ENCODE measurements at places on chromosomes 12 and 14.

- no peak for DNase-seq
These were observed 32.2 kb downstream of the PDE6H start for GRCh38 chr12:15005064-15005463.

DNA sequence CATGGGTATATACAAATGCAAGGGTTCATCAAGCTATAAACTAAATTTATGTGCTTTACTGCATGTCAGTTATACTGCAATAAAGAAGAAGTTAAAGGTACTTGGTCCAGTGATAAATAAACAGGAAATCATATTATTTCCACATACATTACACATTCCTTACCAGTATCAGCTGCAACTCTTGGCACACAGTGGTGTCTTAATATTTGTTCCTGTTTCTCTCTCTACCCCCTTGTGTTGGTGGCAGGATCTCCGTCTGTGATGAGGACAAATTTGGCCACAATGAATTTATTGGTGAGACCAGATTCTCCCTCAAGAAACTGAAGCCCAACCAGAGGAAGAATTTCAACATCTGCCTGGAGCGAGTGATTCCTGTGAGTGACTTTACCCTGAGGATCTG is 19.2 kb upstream of the OAS1 start:
- DNase-seq = no peak

GRCh38 chr12:21354641-21355040 is 18.1 kb upstream of the IAPP start:
- DNase-seq = no peak

GRCh38 chr12:90883456-90883855 is 71.5 kb downstream of the CCER1 start:
- no peak for DNase-seq

DNA sequence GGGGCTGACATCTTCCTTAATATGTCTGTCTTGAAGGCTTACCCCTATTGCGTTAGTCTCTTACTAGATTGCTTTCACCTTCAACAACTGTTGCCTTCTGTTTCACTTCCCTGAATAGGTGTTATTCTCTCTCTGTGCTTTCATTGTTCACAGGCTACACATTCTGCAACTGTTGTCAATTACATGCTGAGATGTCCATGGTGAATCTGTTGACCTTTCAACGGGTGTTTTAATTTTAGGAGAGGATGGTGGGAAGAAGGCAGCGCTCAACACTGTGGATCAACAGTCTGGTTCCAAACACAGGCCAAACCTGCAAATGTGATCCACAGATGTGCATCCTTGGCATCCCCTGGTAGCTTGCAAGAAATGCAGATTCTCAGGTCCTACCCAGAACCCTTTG is 101.9 kb downstream of the DACT1 start:
- DNase-seq = no peak

DNA sequence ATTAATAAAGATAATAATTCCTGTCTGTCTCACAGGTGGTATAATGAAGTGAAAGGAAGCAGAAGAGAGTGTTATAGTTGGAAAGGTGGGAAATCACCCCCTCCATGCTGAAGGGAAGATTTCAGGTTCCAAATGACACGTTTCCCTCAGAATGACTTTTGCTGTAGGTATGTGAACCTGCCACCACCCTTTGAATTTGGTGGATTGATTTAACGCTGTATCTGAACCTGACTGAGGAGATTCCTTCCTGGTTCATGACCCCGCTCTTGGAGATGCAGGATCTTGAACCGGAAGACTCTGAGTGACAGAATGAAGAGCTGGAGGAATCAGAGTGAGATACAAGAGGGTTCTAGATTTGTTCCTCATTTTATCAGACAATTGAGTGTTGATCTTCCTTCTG is 20.3 kb upstream of the EMP1 start:
- DNase-seq = no peak

DNA sequence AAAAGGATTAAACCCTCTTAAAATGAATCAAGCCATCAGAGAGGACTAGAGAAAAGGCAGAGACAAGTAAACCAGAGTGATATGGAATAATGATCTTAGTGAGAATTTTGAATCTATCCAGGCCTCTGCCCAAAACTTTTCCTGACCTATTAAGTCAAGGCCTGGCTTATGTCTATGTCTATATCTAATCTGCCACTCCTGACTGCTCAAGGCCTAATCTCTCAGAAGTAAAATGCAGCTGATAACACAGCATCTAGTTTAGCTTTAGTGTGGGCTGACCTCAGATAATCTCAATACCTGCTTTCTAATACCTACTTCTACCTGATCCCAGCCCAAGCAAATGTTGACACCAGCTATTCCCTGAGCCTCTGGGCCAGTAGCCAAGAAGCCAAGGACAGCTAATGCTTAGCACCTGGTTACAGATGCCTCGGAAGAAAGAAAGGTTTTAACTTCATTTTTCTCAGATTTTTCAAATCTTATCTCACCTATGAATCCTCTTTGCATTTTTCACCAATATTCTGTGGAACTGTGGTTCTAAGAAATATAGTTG is 1472.5 kb upstream of the SEL1L start:
- DNase-seq = no peak

- no peak for DNase-seq
These were observed 61.7 kb upstream of the LRIG3 start for GRCh38 chr12:58981961-58982360.

Data from NCI-H1436 treated with DMSO at 0.1 percent for 48 hours (cell line).